ENCODE measurements at places on chromosomes 1 and 21.

DNA sequence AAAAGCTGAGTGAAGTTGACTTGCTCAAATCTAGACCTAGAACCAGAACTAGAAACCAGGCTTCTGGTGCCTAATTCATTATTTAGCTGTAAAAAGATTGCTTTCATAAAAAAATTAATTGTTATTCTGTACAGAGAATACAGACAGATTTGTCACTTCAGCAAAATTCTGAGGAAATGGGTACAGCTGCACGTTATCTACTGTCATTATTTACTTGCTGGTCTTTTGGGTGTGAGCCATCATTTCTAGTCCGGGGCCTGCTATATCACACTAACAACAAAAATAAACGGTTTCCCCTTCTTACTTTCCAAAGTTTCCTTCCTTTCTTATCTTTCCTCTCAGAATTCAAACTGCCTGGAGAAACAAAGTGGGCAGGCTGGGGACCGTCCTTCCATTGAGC is 68.3 kb downstream of the PTGER3 start:
- H3K4me1 ChIP-seq, result no peaks in the 10 kb centered on the region
- no peaks in the 10 kb centered on the region for H3K27me3 ChIP-seq
- no peak overlapping the region for H3K4me3 ChIP-seq
- DNase-seq, result no peak

- no peaks in the 10 kb centered on the region for H3K36me3 ChIP-seq
- no peaks in the 10 kb centered on the region for H3K27me3 ChIP-seq
- H3K4me3 ChIP-seq, result no peak overlapping the region
- H3K27ac ChIP-seq, result no peak overlapping the region
- H3K4me1 ChIP-seq, result no peaks in the 10 kb centered on the region
- DNase-seq, result no peak
Observed at GRCh38 chr1:184545601-184546000, 158.8 kb downstream of the C1orf21 start.

GRCh38 chr1:3998086-3998485 is 98.0 kb upstream of the C1orf174 start:
- no peak for DNase-seq
- H3K4me1 ChIP-seq, result no peaks in the 10 kb centered on the region
- no peaks in the 10 kb centered on the region for H3K27me3 ChIP-seq
- H3K27ac ChIP-seq, result no peak overlapping the region
- H3K4me3 ChIP-seq, result no peak overlapping the region
- no peaks in the 10 kb centered on the region for H3K36me3 ChIP-seq

GRCh38 chr1:181021811-181022434 is 747 bp downstream of the STX6 start:
- no peaks in the 10 kb centered on the region for H3K27me3 ChIP-seq
- no peaks in the 10 kb centered on the region for H3K4me1 ChIP-seq
- H3K36me3 ChIP-seq, result no peaks in the 10 kb centered on the region
- peak; percentile 72 for DNase-seq
- H3K27ac ChIP-seq, result peak overlapping the region; percentile 94

DNA sequence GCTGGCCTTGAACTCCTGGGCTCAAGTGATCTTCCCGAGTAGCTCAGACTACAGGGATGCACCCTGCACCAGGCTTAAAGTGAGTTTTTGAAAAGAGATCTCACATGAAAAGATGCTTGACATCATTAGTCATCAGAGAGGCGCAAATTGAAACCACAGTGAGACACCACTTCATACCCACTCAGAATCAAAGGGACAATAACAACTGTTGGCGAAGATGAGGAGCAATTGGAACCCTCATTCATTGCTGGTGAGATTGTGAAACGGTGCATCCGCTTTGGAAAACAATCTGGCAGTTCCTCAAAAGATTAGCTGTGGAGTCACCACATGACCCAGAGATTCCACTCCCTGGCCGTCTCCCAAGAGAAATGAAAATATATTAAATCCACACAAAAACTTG is 122.3 kb downstream of the PGBD5 start:
- DNase-seq, result no peak
- no peak overlapping the region for H3K27ac ChIP-seq
- no peaks in the 10 kb centered on the region for H3K4me1 ChIP-seq
- H3K27me3 ChIP-seq, result no peaks in the 10 kb centered on the region

DNA sequence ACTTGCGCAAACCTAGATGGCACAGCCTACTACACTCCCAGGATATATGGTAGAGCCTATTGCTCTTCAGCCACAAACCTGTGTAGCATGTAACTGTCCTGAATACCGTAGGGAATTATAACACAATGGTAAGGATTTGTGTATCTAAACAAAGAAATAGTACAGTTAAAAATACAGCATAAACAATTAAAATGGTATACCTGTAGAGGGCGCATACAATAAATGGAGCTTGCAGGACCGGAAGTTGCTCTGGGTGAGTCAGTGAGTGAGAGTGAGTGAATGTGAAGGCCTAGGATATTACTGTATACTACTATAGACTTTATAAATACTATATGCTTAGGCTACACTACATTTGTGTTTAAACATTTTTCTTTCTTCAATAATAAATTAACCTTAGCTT is 99.3 kb downstream of the PLD5 start:
- no peak overlapping the region for H3K27ac ChIP-seq
- no peaks in the 10 kb centered on the region for H3K36me3 ChIP-seq
- no peak overlapping the region for H3K4me3 ChIP-seq
- H3K27me3 ChIP-seq, result no peaks in the 10 kb centered on the region
- DNase-seq, result no peak

- H3K27me3 ChIP-seq, result no peaks in the 10 kb centered on the region
- peak; percentile 78 for DNase-seq
- H3K36me3 ChIP-seq, result peaks cover 5% of the 10 kb centered on the region
Observed at GRCh38 chr1:109499661-109500536, 6.0 kb downstream of the CYB561D1 start.

DNA sequence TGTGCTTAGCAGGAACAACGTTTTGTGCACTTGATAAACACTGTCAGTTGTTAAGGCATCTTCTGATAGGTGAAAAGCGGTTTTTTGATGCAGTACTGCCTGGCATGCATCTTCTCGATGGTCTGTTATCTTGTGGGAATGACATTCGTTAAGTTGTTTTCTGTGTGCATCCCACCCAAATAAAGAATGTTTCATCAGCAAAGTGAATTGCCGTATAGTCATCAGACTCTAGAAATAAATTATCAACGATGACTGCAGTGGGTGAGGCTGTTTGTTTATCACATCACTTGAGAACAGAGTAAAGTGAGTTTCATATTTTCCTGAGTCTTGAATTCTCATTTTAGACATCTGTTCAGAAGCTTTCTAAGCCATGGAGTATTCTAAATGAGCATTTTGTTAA is 34.1 kb downstream of the NFIA start:
- peaks cover 2% of the 10 kb centered on the region for H3K4me1 ChIP-seq
- no peaks in the 10 kb centered on the region for H3K27me3 ChIP-seq
- H3K4me3 ChIP-seq, result no peak overlapping the region
- H3K27ac ChIP-seq, result no peak overlapping the region
- DNase-seq, result no peak

DNA sequence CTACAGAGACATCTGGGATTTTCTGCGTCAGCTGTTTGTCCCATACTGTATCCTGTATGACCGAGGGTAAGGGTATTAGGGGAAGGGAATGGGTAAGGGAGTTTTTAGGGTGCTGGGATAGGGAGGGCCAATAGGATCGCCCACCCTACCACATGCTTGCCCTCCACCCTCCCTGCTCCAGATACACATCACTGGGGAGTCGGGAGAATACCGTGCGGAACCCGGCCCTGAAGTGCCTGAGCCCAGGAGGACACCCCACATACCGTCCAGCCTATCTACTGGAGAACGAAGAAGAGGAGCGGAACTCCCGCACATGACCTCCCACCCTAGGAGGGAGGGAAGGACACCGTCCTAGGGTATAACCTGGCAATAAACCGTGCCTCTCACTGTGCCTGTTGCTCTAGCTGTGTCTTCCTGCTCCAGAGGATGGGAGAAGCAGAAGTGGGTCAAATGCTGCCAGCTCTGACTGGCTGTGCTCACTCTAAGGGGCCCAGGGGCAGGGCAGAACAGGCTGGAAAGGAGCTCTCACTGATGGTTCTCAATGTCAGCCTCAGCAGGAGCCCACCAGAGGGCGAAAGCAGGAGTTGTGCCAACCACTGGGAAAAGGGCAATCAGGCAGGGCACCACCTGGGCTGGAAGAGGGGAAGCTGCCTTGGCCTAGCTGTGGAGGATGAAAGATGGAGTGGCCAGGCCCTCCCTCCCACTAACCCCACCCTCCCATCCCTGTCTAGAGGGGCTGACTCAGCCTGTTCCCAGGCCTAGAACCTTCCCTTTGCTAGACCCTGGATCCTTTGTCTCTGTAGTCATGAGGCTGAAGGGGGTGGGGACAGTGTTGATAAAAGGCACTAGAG is 440 bp upstream of the LENEP start:
- H3K27me3 ChIP-seq, result no peaks in the 10 kb centered on the region
- no peak overlapping the region for H3K27ac ChIP-seq
- no peak overlapping the region for H3K4me3 ChIP-seq
- no peak for DNase-seq
- H3K4me1 ChIP-seq, result no peaks in the 10 kb centered on the region
- peaks cover 7% of the 10 kb centered on the region for H3K36me3 ChIP-seq

DNA sequence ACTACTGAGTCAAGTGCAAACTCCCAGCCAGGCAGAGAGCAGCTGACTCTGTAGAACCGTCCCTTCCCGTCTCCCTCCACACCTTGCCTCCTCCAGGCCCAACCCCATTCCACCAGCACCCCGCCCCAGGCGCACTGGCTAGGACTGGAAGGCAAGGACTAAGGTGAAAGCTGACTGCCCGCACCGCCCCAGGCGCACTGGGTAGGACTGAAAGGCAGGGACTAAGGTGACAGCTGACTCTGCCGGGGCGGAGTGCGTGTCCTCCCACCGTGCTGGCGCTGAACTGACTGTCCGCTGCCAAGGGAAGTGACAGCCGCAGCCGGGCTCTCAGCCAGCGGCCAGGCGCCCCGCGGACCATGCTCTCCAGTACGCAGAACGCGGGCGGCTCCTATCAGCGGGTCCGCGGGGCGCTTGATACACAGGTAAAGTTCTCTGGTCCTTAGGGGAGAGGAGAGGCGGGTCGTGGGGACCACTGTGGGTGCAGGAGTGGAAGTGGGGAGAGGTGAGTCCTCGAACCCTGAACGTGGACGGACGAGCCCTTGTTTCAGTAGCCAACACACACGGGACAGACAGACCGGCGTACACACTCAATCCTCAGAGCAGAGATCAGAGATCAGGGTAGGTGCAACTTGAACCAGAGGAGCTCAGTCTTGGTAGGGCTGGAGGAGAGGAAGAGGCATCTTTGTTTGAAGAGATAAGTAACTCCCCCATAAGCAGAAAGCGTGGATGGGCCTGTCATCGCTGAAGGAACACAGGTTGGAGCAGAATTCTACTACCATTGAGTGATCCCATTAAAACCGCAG is 58.0 kb downstream of the RBM11 start:
- H3K4me3 ChIP-seq, result peak overlapping the region; percentile 31
- no peaks in the 10 kb centered on the region for H3K27me3 ChIP-seq
- no peaks in the 10 kb centered on the region for H3K4me1 ChIP-seq
- peak; percentile 97 for DNase-seq
- no peaks in the 10 kb centered on the region for H3K36me3 ChIP-seq
- H3K27ac ChIP-seq, result peak overlapping the region; percentile 60

- H3K4me1 ChIP-seq, result no peaks in the 10 kb centered on the region
- H3K27ac ChIP-seq, result no peak overlapping the region
- no peak for DNase-seq
- H3K4me3 ChIP-seq, result no peak overlapping the region
- H3K27me3 ChIP-seq, result no peaks in the 10 kb centered on the region
Observed at GRCh38 chr1:103274886-103275285, 166.6 kb upstream of the COL11A1 start.

DNA sequence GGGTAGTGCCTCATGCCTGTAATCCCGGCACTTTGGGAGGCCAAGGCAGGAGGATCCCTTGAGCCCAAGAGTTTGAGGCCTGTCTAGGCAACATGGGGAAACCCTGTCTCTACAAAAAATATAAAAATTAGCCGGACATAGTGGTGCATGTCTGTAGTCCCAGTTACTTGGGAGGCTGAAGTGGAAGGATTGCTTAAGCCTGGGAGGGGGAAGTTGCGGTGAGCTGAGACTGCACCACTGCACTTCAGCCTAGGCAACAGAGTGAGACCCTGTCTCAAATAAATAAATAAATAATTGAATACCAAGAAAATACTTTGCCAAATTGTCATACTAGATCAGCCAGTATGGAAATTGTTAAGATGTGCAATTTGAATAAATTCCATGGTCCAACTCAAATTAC is 5.9 kb upstream of the RBBP5 start:
- H3K27me3 ChIP-seq, result no peaks in the 10 kb centered on the region
- no peak for DNase-seq
- no peaks in the 10 kb centered on the region for H3K36me3 ChIP-seq
- no peak overlapping the region for H3K27ac ChIP-seq

DNA sequence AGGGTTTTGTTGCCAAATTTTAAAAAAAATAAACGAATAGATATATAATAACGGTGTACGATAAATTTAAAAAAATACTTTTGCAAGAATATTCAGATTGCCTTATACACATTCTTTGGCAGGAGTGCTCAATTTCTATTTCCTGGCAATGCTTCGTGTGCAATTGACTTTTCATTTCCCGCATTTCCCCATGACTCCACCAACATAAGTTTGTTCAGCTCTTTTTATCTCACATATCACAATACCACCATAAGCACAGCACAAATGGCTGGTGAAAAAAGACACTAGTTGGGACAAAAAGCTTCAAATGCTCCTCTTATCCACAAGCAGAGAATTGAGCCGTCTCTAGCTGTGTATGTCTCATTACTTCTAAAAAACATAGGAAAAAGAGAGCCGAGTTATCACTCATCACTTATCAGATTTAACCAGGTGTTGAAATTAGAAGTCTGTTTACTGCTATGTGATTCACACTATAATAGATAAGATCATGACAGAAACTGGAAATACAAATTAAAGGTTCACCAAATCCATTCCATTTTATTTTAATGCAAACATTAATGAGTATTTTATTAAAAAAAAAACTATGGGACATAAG is 28.9 kb upstream of the RGS1 start:
- no peak overlapping the region for H3K27ac ChIP-seq
- no peaks in the 10 kb centered on the region for H3K27me3 ChIP-seq
- DNase-seq, result no peak
- H3K4me1 ChIP-seq, result no peaks in the 10 kb centered on the region
- no peak overlapping the region for H3K4me3 ChIP-seq

DNA sequence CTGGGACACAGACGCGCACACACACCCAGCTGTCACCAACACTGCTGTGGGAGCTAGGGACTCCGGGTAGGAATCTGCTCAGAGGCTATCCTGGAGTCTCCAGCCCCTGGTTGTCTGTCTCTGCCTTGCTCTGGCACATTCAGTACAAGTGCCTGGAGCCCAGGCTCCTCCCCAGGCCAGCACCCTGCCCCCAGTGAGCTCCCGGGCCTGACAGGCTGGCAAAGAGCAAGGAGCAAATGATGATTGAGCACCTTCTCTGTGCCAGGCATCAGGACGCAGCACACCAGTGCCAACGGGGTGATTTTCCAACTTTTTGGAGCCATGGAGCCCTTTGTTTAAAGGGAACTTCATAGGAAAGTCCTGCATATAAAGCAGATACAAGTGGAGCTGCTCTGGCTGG is 6.5 kb downstream of the CNTN2 start:
- H3K27me3 ChIP-seq, result peaks cover 3% of the 10 kb centered on the region
- no peak overlapping the region for H3K4me3 ChIP-seq
- no peak overlapping the region for H3K27ac ChIP-seq
- H3K36me3 ChIP-seq, result no peaks in the 10 kb centered on the region

GRCh38 chr1:41611932-41612450 is 127.5 kb upstream of the EDN2 start:
- H3K27me3 ChIP-seq, result no peaks in the 10 kb centered on the region
- no peak for DNase-seq
- no peak overlapping the region for H3K4me3 ChIP-seq
- H3K27ac ChIP-seq, result no peak overlapping the region
